Adipose tissue (tissue), 3 donors: ENCODE measurements at places on chromosomes 11 and 22. TPM values are rescaled to one million over a fixed set of nuclear protein-coding genes. Genes with fewer than 3 reads are reported as not detected.

The OR52A1 gene
- not detected for polyA plus RNA-seq

The PLA2G3 gene
- polyA plus RNA-seq = not detected

The ATG2A gene
- 14.5 TPM for polyA plus RNA-seq

The PGA4 gene
- polyA plus RNA-seq = 221 TPM

The OR52N1 gene
- polyA plus RNA-seq = 0.06 TPM

The PDGFD gene
- 15.7 TPM for polyA plus RNA-seq

The RTN4RL2 gene
- 1.4 TPM for polyA plus RNA-seq

The ZDHHC13 gene
- 4.6 TPM for polyA plus RNA-seq

The OR5A1 gene
- not detected for polyA plus RNA-seq

The APOA1 gene
- 1.3 TPM for polyA plus RNA-seq

The ANO9 gene
- polyA plus RNA-seq = 0.45 TPM

The TIGD3 gene
- polyA plus RNA-seq = 0.08 TPM

The MMP27 gene
- not detected for polyA plus RNA-seq

The SCGB1A1 gene
- polyA plus RNA-seq = not detected

The MISFA gene
- polyA plus RNA-seq = 1.1 TPM

The ST3GAL4 gene
- 20.8 TPM for polyA plus RNA-seq

The FAM227A gene
- 0.15 TPM for polyA plus RNA-seq

The SLC25A17 gene
- polyA plus RNA-seq = 8.3 TPM

The ABCC8 gene
- 2.4 TPM for polyA plus RNA-seq
